GM13976 (cell line): ENCODE measurements at places on chromosomes 5 and 9.

DNA sequence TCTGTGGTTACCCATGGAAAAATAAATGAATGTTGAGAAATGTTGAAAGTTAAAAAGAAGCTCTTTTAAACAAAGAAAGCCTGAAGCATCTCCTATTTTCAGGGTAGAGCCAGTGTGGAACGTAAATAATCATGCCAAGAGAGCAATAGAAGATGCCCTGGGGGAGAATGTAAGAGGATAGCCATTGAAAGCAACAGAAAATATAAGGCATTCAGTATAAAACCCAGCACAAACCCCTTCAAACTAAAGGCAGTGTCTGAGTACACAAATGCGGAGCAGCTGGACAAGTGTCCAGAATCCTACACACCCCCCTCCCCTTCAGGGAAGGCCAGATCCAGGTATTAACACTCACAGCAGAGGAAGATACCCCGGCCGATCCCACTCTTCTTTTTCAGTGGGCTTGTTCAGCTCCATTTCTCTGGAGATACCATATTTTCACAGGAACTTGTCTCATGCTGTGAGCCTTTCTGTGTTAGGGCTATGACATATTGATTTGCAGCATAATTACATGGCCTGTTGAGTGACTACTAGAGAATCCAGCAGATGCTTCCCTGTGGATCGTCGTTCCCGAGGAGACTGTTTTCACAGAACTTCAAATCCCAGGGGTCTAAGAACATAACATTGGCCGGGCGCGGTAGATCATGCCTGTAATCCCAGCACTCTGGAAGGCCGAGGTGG lies 101.2 kb downstream of the PLK2 start:
- DNase-seq, result no peak

- no peak for DNase-seq
Observed at GRCh38 chr5:133253671-133254070, 201.9 kb downstream of the HSPA4 start.

DNA sequence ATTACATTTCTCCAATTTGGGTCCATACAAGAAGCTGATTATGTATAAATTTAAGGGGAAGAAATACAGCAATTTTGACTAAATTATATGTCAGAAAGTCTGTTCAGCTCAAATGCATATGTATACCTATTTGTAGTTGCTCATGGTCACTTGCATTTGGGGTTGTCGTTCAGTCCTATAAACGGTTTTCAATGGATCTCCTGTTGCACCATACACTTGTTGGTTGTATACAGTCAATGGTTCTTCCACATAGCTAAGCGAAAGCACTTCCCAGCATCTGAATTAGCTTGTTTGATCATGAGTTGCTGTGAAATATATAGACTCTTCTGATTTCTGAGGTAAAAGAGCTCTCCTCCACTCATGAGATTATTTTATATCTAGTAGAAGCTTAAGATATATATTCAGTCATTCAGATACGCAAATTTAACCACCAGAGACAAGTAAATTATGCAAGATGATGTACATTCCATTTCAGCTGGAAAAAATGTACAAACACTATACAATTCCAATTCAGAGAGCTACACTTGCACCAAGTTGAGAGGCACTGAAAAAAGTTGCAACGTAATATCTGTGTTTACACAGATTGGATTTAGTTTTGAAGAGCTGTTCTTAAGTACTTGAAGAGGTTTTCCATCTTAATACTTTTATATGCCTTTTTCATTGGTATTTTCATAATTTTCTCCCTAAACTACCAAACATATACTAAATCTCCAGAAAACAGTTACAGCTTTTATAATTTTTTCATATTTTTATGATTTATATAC lies 64.4 kb upstream of the POU5F2 start:
- DNase-seq, result no peak

GRCh38 chr9:72996114-72996513 lies 43.3 kb upstream of the ALDH1A1 start:
- DNase-seq, result no peak

DNA sequence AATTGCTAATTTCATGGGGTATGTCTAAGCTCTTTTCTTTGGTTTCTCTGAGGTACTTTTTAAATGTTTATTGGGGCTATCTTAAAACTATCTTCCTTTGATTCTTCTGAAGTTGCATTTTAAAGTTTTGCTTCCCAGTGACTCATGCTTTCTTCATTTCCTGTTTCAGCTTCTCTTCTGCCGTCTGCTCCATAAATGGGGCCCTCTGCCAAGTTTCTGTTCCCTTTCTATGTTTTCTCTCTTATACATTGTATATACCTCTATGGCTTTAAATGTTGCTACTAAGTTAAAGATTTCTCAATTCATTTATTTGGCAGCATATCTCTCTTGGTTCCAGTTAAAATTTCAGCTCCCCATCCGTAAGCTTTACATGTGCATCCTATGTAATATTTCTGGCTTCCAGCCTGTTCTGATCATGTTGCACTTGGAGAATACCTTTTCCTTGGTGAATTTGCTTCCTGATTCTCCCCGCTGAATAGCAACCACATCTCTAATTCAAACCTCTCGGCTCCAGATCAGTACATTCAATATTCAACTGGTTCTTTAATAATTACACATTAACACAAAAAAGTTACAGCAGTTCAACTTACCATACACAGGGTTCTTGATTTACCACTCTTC lies 125.3 kb downstream of the ST8SIA4 start:
- DNase-seq, result peak; percentile 45

GRCh38 chr5:176542135-176542595 lies 5.0 kb upstream of the RNF44 start:
- no peak for DNase-seq

- no peak for DNase-seq
Observed at GRCh38 chr5:1304033-1304432, 9.2 kb upstream of the TERT start.

DNA sequence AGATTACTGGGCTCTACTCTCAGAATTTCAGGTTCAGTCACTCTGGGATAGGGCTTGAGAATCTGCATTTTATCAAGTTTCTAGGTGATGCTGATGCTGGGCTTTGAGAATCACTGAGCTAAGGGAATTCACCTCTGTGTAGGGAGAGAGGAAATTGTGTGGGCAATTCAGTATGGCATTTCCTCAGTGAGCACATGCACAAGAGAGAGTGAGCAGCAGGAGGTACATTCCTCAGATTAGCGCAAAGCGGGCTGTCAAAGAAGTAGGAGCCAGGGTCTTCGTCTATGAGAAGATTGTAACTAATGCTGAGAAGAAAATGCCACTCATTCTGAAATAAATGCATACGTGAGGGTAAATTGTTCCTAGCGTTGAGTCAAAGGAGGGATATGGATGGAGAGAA lies 175.9 kb downstream of the KIF4B start:
- no peak for DNase-seq

GRCh38 chr5:113027431-113027830 lies 50.8 kb downstream of the DCP2 start:
- no peak for DNase-seq

GRCh38 chr5:74064225-74064624 lies 438.2 kb downstream of the ARHGEF28 start:
- no peak for DNase-seq

DNA sequence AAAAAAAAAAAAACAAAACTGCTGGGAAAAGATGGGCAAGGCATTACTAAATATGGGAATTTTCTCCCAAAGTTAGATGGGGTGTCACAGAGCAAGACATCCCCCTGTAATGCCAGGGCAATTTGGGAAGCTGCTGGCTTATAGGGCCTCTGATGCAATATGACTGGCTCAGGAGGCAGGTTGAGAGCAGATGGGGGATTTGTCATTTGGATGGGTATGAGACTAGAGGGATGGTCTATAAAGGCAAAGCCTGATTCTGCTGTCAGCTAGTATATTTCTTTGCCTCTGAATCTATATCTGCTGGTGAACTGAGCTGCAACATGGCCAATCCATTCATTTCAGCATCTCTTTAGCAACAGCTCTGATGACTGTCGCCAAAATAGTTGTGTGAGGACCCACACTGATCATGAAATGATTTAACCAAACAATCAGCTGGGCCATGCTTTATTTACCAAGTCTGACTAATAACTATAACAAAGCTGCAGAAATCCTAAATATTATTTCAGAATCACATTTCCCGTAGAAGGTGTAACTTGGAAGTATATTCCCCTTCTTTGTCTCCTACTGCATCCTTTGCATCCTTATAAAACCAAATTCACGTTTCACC lies 455.1 kb upstream of the ZNF608 start:
- no peak for DNase-seq

DNA sequence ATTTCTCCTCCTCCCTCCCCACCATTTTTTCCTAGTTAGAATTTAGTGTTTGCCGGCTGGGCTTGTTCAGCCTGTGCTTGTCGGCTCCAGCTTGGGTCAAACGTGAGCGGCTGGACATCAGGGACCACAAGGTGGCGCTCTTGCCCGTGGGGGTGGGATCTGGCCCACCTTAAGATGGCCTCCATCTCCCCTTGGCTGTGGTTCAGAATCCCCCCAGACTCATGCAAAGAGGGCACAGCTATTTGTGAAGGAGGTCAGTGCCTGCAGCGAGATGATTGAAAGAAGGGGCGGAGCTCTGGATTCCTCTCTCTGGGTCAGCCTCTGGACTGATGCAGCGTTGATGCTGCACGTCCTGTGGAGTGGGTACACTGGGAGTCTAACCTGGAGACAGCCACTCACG lies 283.3 kb upstream of the TUT7 start:
- DNase-seq, result no peak

DNA sequence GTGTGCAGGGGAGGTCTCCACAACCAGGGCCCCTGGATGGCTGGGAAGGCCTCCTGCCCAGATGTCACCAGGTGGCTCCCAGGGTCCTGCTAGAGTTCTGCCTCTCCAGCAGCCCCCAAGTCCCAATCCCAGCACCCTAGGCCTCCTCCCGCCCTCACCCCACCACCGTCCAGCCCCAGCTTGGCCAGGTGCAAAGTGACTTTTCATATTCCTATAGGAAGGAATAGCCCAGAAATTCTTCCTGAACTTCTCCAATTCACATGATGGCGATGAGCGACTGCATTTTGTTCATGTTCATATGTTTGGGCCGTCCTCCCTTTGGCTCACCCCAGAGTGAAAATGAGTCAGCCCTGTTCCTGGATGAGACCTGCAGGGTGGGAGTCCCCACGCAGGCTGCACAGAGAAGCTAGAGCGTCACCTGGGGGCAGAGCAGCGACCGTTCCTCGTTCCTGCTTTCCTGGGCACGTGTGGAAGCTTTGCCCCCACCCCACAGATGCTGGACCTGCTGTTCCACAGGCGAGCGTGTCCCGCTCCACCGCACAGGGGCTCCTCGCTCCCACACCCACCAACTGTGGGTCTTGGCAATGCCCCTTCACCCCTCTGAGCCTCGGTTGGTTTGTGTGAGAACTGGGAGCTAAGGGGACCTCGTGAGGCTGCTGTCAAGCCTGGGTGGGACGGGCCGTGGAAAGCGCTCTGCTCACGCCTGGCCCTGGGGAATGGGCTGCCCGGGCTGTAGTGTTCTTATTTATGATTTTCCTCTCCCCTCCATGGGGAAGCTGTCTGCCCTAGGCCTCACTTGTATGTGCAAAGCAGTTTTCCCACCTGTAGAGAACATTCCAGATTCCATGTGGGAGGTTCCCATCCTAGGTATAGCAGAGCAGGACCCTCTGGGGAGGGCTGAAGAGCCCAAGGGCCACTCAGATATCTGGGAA lies 6.9 kb downstream of the MRPS2 start:
- DNase-seq, result no peak

DNA sequence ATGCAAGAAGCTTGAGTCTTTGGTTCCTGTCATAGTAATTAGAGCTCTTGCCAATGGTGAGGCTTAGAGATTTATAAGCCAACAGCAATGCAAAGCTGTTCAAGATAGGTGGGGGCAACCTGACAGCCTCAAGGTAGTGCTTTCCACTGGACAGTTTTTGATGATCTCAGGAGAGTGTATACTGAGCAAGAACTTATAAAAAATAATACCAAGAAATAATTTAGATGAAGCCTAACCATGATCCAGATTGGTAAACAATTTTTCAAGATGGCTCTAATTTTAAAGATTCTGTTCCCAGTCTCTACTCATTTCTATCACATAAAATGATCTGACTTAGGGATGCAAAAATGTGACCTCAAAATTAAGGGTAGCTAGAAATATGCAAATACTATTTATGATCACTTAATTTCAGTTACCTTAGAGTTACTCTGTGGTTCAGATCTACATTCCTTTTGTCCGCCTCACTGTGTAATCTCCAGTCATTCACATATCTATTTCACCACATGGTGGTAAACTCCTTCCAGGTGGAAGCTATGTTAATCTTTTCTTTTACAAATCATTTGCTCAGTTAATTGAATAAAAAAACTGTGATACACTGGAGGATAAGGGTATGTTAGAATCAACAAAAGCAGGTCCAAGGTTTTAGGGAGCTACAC lies 1228.0 kb upstream of the C9orf72 start:
- DNase-seq, result no peak
